ENCODE measurements at places on chromosomes 2 and 18. TPM values are rescaled to one million over a fixed set of nuclear protein-coding genes. Genes with fewer than 3 reads are reported as not detected.

- H3K27me3 ChIP-seq, result no peaks in the 10 kb centered on the region
- H3K27ac ChIP-seq, result no peak overlapping the region
- no peak for DNase-seq
These were observed 137.3 kb downstream of the CCDC148 start for GRCh38 chr2:158319269-158319668.

GRCh38 chr2:216590780-216591179, 42.4 kb upstream of the IGFBP2 start:
- no peaks in the 10 kb centered on the region for H3K27me3 ChIP-seq
- no peak overlapping the region for H3K27ac ChIP-seq
- DNase-seq, result no peak
- no peaks in the 10 kb centered on the region for H3K4me1 ChIP-seq
- H3K36me3 ChIP-seq, result no peaks in the 10 kb centered on the region

DNA sequence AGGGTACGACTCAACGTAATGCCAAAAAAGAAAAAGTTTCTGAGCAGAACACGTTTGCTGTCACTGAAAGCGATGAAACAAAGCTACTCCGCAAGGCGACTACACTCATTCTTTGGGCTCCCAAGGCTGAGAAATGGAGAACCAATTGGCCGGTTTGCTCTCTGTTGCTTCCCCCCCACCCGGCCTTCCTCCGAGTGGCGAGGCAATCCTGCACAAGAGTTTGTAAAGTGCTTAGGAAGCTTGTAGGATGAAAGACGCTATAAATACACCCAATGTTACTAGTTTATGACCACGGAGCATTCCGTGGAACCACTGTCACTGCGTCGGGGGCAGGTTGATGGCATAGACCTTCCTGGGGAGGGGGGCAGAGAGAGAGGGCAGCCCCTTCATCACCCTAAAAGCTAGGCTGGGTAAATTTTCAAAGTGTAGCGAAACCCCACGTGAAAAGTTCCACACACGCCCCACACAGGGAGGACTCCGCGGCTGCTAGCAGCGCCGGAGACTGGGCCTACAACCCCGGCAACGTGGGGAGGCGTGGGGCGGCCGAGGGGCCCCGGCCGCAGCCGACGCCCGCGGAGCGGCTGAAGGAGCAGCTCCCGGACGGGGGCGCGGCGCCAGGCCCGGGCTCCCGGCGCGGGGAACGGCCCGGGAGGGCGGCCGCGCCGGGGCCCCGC, 915 bp downstream of the CUL3 start:
- H3K36me3 ChIP-seq, result peaks cover 38% of the 10 kb centered on the region
- no peaks in the 10 kb centered on the region for H3K27me3 ChIP-seq
- H3K4me1 ChIP-seq, result peaks cover 22% of the 10 kb centered on the region
- peak overlapping the region; percentile 95 for H3K27ac ChIP-seq

GRCh38 chr18:9066358-9066757, 36.1 kb upstream of the NDUFV2 start:
- H3K27me3 ChIP-seq, result no peaks in the 10 kb centered on the region
- H3K27ac ChIP-seq, result no peak overlapping the region

DNA sequence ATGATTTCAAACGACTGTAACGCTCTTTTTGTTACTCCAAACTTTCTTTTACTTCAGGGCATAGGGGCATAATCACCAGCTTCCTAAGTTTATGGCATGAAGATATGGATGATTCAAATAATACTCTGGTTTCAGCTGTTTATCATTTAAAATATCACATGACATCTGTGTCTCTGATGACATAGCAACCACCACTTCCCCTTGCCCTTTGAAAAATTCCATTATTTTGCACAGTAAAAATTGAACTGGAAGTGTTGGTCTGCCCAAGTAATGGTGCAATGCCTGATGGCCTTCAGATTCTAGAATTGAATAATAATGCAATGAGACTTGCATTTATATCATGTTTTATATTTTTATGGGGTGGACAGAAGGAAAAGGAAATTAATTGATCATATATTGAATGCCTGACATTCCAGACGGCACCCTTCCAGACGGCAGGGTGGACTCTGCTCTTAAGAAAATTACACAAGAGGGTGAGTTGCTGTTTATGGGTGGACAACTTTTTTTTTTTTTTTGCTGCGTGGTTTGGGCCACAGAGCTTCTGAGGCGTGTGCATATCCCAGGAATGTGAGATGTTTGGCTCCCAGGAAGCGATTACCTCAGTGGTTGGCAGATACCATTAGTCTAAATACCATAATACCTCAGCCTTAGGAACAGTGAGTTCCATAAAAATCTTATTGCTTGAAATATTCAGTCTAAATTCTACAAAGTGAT, 101.7 kb upstream of the ZNF521 start:
- H3K4me1 ChIP-seq, result no peaks in the 10 kb centered on the region
- no peak overlapping the region for H3K27ac ChIP-seq
- DNase-seq, result no peak
- peaks cover 26% of the 10 kb centered on the region for H3K27me3 ChIP-seq

GRCh38 chr2:8364668-8365067, 317.2 kb upstream of the ID2 start:
- no peak for DNase-seq
- no peak overlapping the region for H3K27ac ChIP-seq
- H3K4me1 ChIP-seq, result peaks cover 11% of the 10 kb centered on the region
- H3K36me3 ChIP-seq, result no peaks in the 10 kb centered on the region

DNA sequence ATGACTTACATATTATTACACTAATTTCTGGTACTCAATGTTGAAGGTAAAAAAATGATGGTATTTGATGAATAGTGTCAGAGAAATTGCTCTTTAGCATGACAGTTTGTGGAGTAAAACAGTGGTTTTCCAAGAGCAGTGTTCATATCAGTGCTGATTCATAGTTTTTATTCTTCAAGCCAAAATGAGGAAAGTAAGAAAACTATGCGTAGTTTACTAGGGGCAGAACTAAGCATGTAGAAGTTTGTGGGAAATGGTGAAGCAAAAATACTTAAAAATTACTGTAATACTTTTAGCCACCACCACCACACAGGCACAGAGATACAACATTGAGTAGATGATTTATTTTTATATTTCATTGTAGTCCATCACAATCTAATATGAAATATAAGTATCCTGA, 137.3 kb downstream of the ZNF804A start:
- no peaks in the 10 kb centered on the region for H3K27me3 ChIP-seq
- DNase-seq, result no peak
- no peaks in the 10 kb centered on the region for H3K36me3 ChIP-seq
- H3K4me3 ChIP-seq, result no peak overlapping the region
- no peaks in the 10 kb centered on the region for H3K4me1 ChIP-seq

DNA sequence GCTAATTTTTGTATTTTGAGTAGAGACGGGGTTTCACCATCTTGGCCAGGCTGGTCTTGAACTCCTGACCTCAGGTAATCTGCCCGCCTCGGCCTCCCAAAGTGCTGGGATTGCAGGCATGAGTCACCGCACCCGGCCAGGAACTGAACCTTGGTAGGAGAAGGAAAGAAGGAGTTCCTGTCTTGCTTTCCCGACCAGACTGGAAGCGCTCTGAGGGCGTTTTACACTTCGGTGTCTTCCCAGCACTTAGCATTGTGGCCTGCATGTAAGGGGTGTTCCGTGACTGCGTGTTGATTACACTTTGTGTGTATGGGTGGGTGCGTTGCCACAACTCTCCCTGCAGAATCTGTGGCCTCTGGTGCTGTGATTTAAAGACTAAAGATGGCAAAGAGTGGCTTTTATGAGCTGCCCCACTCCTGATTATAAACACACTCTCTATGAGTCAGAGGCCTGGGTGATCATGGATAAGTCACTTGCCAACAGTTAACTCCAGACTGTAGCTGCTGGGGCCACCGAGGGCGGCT, 46.0 kb downstream of the ODC1 start:
- H3K27me3 ChIP-seq, result no peaks in the 10 kb centered on the region
- no peak for DNase-seq
- peaks cover 47% of the 10 kb centered on the region for H3K4me1 ChIP-seq
- no peak overlapping the region for H3K4me3 ChIP-seq
- no peak overlapping the region for H3K27ac ChIP-seq

DNA sequence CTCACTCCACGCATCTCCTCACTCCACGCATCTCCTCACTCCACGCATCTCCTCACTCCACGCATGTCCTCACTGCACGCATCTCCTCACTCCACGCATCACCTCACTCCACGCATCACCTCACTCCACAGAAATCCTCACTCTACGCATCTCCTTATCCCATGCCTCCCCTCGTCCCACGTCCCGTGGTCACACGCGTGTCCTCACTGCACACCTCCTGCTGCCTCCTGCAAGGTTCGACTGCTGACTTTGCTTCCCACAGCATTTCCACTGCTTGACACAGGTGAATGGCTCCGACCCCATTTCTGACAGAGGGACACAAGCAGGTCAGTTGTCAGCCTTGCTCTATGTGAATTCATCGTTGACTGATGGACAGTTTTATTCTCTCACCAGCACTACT, 103.0 kb downstream of the USP40 start:
- H3K4me3 ChIP-seq, result no peak overlapping the region
- H3K27me3 ChIP-seq, result no peaks in the 10 kb centered on the region
- DNase-seq, result no peak
- peaks cover 42% of the 10 kb centered on the region for H3K36me3 ChIP-seq
- no peak overlapping the region for H3K27ac ChIP-seq
- peaks cover 19% of the 10 kb centered on the region for H3K4me1 ChIP-seq

- no peaks in the 10 kb centered on the region for H3K27me3 ChIP-seq
- no peak for DNase-seq
- H3K4me1 ChIP-seq, result peaks cover 7% of the 10 kb centered on the region
- H3K27ac ChIP-seq, result no peak overlapping the region
- H3K36me3 ChIP-seq, result no peaks in the 10 kb centered on the region
These were observed 68.2 kb upstream of the CXCR4 start for GRCh38 chr2:136185981-136186776.

- peaks cover 32% of the 10 kb centered on the region for H3K4me1 ChIP-seq
- H3K4me3 ChIP-seq, result no peak overlapping the region
- peaks cover under 1% of the 10 kb centered on the region for H3K36me3 ChIP-seq
- DNase-seq, result no peak
These were observed 107.1 kb downstream of the PIEZO2 start for GRCh38 chr18:11042247-11042646.

Gene POMC
- not detected for total RNA-seq

Gene INPP5D
- total RNA-seq, result not detected

Gene GMCL1
- total RNA-seq, result 63.8 TPM

Gene NEU2
- not detected for total RNA-seq

Gene ZNF804A
- total RNA-seq, result 0.09 TPM

Gene ABCG8
- total RNA-seq, result 1.6 TPM
